Articular chondrocyte of knee joint (primary cell): ENCODE measurements at places on chromosomes 16 and 17. TPM values are rescaled to one million over a fixed set of nuclear protein-coding genes. Genes with fewer than 3 reads are reported as not detected.

Gene CACNG5
- total RNA-seq: not detected in 2 replicates

Gene SDR42E2
- not detected in 2 replicates for total RNA-seq

Gene CFAP119
- total RNA-seq: 2.1 and 2.2 TPM in 2 replicates

Gene SNAI3
- not detected in 2 replicates for total RNA-seq

Gene CDT1
- total RNA-seq: 5.4 and 7.6 TPM in 2 replicates
